ENCODE measurements at places on chromosomes 2 and 18.

GRCh38 chr2:42032224-42032620 is 15.6 kb upstream of the PKDCC start:
- DNase-seq = no peak

- DNase-seq = no peak
These were observed 39.4 kb downstream of the AAK1 start for GRCh38 chr2:69604026-69604678.

DNA sequence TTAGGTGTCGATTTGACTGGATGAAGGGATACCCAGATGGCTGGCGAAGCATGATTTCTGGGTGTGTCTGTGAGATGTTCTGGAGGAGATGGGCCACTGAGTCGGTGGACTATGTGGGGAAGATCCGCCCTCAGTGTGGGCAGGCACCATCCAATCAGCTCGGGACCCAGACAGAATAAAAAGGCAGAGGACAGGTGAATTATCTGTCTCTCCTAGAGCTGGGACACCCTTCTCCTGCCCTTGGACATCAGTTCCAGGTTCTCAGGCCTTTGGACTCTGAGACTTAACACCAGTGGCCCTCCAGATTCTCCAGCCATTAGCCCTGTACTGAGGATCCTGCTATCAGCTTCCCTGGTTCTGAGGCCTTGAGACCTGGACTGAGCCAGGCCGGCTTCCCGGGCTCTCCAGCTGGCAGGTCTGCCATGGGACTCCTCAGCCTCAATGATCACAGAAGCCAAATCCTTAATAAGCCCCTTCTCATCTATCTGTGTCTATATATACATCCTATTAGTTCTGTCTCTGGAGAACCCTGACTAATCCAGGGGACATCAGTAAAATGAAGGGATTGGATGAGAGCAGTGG is 11.7 kb downstream of the PROC start:
- DNase-seq = no peak

DNA sequence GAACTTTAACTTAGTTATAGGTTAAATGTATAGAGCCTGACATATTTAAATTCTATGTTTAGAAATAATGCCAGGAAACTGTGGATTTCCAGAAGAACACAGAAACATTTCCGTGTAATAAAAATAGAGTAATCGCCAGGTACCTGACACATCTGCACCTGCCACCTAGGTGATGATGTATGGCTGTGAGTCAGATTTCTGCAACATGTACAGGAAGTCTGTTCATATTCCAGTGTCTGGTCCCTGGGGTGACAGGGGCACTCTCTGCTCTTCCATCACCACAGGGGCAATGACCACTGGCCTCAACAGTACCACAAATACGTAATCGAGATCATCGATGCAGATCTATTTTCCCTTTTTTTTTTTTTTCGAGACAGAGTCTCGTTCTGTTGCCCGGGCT is 101.1 kb upstream of the LPIN2 start:
- DNase-seq = no peak

DNA sequence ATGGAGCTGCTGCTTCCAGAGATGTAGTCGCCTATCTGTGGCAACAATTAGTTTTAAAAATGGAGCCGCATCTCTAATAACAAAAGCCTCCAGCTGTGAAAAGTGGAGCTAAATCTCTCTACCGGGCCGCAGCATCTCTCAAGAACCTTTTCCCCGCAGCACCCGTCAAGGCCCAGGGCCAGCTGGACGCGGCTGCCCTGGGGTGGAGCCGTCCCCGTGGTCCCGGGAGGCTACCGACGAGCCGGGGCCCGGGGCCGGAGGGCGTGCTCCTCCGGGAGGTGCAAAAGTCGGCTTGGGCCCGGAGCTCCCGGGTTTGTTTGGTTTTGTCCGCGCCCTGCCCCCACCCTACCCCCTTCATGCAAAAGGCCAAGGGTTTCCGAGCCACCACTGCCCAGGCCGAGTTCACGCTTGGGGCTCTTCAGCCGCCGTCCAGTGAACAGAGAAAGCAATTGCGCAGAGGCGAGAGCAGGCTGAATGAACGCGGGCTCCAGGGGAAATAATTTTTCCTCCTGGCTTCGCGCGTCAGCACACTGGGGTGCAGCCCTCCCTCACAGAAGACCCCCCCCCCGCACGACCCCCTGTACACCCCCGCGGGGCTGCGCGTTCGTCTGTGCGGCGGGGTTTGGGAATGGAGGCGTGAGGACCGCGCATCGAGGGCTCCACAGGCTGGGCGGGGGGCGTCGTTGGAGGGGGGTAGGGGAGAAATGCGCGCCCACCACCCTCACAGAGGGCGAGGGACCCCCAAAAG is 557 bp upstream of the GREB1L start:
- DNase-seq = no peak

DNA sequence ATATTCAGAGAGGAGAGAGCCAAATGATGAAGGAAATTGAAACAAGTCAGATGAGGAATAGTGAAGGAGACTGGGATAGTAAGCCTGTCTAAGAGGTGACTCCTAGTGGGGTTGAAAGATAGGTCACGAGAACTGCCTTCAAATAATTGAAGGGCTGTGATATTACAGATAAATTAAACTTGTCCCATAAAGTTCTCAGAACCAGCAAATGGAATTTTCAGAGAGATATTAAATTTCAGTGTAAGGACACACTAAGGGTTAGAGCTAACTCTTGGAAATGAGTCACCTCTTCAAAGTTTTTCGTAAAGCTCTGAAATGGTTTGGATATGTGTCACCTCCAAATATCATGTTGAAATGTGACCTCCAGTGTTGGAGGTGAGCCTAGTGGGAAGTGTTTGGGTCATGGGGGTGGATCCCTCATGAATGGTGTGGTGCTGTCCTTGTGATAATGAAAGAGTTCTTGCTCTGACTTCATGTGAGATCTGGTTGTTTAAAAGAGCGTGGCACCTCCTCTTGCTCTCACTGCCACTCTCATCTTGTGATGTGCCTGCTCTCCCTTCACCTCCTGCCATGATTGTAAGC is 87.3 kb downstream of the BABAM2 start:
- DNase-seq = peak; percentile 27

DNA sequence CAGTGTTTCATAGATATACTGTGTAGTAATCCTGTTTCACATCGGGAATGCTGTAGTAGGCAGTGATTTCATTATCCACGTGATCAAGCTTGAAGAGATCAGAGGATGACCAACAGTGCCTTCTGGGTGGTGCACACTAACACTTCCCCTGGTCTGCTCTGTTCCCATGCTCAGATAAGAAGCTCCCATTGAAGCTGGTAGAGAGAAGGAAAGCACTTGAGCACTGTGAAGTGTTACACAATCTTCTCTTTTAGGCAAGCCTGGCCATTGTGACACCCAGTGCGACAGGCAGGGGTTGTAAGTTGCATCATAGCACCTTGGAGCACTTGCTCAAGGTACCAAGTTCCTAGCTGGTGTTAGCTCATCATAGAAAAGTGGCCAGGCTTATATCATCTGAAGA is 30.6 kb upstream of the GPD2 start:
- no peak for DNase-seq

GRCh38 chr2:186129767-186130581 is 356.1 kb upstream of the ZC3H15 start:
- DNase-seq = no peak

DNA sequence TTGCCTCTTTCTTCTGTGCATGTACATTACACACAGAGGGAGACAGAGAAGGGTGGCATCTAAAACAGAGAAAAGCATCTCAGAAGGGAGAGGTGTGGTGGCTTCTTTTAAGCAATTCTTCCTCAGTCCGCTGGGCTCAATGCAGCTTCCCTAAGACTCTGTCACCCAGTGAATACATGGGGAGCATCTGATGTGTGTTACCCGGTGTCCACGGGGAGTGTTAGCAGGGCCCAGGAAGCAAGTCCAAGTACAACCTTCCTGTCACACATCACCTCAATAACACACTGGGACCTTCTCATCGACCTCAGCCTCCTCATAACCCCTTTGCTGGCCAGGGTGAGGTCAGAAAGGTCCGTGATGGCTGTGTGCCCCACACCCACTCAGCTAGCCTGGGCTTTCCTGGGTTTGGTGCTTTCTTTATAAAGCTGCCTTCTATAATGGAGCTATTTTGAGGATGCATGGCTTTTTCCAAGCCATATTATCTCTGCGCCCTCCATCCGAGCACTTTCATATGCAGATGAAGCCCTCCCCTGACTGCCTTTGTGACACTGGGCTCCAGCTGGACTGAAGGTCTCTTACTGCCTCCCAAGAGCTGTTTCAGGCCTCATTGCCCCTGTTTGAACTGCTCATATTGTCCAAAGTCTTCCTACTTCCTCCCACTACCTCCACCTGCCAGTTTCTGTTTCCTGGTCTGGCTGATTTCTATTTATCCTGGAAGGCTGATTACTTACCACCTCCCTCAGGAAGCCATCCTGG is 21.4 kb downstream of the TNFRSF11A start:
- no peak for DNase-seq

GRCh38 chr2:101580528-101580927 is 105.6 kb upstream of the RFX8 start:
- no peak for DNase-seq

DNA sequence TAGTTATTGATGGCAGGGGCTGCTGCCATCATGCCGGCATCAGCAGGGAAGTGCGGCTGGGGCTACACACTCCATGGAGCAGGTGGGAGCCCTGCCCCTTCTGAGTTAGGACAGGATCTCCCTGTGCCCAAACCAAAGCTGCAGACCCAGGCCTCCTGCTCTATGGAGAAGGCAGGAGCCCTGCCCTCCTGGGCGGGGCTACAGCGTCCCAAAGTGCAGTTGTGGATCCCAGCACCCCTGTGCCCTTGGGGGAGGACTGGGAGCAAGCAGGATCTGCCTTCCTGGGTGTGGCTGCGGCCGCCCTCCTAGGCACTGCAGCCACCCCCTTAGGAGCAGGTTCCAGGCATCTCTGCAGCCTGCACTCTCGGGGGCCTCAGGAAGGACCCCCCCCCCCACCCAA is 1392.4 kb upstream of the SLC39A10 start:
- no peak for DNase-seq

- DNase-seq = no peak
These were observed 26.5 kb upstream of the C2orf74 start for GRCh38 chr2:61135510-61135909.

DNA sequence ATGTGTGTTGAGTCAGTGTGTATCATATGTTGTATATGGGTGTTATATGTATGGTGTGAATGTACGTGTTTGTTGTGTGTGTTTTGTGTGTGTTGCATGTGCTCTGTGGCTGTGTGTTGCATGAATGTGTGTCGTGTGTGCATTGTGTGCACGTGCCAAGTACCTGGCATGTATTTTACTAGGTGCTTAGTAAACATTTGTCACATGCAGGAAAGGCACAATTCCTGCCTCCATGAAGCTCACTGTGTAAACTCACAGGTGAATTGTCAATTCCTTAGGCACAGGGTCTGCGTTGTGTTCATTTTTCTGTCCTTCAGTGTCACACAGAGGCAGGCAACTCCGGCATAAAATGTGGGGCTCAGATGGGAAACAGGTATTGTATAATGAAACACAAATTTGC is 22.3 kb upstream of the IL1R1 start:
- no peak for DNase-seq

GRCh38 chr2:183259921-183260320 is 135.7 kb downstream of the NUP35 start:
- no peak for DNase-seq

DNA sequence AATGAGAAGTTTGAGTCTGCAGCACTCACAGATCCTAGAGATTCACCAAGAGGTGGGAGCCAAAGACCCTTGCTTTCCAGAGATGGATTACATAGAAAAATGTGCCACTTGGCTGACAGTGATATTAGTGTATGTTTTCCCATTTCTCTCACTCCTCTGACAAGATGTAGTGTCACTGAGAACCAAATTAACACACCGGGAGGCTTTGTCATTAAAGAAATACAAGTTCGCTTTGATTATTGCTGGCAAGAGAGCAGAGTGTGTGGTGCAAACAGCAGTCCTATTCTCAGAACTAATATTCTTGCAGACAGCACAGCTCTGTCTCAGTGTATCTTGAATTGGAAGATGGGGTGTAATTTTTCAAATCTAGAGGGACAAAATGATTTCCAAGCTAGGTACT is 171.6 kb upstream of the SETBP1 start:
- no peak for DNase-seq

DNA sequence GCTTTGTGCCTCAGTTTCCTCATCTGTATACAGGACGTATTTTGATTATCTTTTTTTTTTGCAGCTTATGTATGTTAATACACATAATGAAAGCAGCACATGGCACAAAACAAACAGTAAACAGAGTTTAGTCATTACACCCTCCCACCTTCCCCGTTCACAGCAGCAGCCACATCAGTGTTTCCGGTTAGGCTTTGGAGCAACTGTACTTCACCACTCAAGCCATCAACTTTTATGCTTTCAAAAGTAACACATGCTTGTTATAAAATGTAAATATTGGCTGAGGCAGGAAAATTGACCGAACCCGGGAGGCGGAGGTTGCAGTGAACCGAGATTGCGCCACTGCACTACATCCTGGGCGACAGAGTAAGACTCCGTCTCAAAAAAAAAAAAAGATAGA is 117.3 kb downstream of the MTCL1 start:
- DNase-seq = no peak

DNA sequence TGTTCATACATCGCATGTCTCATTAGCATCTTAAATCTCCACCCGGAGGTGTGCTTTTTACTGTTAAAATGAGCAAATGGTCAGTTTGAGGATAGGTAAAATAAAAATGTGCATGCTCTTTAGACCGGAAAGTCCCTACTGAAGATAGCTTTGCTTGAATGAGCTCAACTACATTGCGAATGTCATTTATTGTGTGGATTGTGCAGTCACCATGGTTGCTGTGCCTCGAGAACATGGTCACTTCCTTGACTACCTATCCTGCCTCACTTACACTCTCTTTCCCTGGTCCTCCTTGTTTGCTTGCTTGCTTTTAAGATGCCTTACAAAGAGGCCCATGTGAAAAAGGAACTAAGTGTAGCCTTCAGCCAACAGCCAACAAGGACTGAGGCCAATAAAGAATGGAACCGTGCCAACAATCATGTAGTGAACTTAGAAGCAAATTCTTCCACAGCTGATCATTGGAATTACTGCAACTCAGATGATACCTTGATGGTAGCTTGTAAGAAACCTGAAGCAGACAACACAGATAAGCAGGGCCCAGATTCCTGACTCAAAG is 72.2 kb upstream of the BARD1 start:
- no peak for DNase-seq

DNA sequence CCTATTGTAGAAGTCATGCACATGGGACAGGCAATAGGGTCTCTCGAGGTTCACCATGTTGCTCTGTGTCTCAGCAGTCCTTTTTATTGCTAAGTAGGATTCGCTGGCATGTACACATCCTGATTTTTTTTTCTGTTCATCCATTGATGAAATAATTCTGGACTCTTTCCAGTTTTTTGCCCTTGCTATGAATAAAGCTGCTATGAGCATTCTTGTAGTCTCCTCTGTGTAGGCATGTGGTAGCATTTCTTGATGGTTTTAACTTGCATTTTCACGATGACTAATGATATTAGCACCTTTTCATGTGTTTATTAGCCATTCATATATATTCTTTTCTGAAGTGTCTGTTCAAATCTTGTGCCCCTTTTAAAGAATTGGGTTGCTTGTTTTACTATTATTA is 65.8 kb upstream of the EDAR start:
- no peak for DNase-seq

GRCh38 chr18:4994710-4995109 is 202.3 kb downstream of the AKAIN1 start:
- no peak for DNase-seq

Data from activated naive CD8-positive, alpha-beta T cell treated with anti-CD3 and anti-CD28 coated beads for 36 hours (primary cell).